ENCODE measurements at places on chromosomes 1 and 21.

- no peak for DNase-seq
- H3K27me3 ChIP-seq = no peaks in the 10 kb centered on the region
- no peaks in the 10 kb centered on the region for H3K36me3 ChIP-seq
- H3K4me3 ChIP-seq = no peak overlapping the region
- H3K27ac ChIP-seq = no peak overlapping the region
Observed at GRCh38 chr1:101264697-101265096, 27.9 kb downstream of the S1PR1 start.

- DNase-seq = no peak
- no peaks in the 10 kb centered on the region for H3K36me3 ChIP-seq
- peak overlapping the region; percentile 96 for H3K4me3 ChIP-seq
- H3K27ac ChIP-seq = peak overlapping the region; percentile 88
- H3K4me1 ChIP-seq = no peaks in the 10 kb centered on the region
Observed at GRCh38 chr1:214280386-214281020, 456 bp upstream of the SMYD2 start.

- peak overlapping the region; percentile 92 for H3K4me3 ChIP-seq
- H3K4me1 ChIP-seq = peaks cover 5% of the 10 kb centered on the region
- H3K27ac ChIP-seq = peak overlapping the region; percentile 91
- H3K36me3 ChIP-seq = no peaks in the 10 kb centered on the region
- no peak for DNase-seq
- H3K27me3 ChIP-seq = no peaks in the 10 kb centered on the region
Observed at GRCh38 chr1:9909234-9910046, 629 bp downstream of the CTNNBIP1 start.

- peaks cover 7% of the 10 kb centered on the region for H3K4me1 ChIP-seq
- H3K27me3 ChIP-seq = no peaks in the 10 kb centered on the region
- peak overlapping the region; percentile 67 for H3K27ac ChIP-seq
Observed at GRCh38 chr1:203274603-203275381, 30.5 kb upstream of the BTG2 start.

DNA sequence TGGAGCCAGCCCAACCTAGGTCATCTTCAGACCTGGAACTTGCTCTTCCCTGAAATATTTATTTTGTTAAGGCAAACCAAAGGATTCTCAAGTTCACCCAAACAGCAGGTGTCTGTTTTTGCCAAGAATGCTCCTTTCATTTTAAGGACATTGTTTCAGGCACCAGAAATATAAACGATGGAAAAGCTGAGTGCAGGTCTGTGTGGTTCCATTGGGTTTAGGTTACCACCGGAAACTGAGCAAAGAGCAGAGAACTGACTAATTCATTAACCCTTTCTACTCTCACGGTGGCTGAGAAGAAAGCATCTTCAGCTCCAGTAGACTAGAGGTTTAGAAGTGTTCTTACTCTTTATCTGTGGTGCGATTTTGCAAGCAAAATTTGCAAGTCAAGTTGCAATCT is 38.0 kb upstream of the ZC3H11B start:
- no peaks in the 10 kb centered on the region for H3K4me1 ChIP-seq
- H3K27me3 ChIP-seq = no peaks in the 10 kb centered on the region
- H3K4me3 ChIP-seq = no peak overlapping the region
